H7 (cell line): ENCODE measurements at places on chromosomes 16 and 17.
A peak's percentile ranks its signal among the peaks of the same experiment; 100 is the strongest.

GRCh38 chr16:81496321-81496720, 51.7 kb downstream of the CMIP start:
- no peak for DNase-seq

DNA sequence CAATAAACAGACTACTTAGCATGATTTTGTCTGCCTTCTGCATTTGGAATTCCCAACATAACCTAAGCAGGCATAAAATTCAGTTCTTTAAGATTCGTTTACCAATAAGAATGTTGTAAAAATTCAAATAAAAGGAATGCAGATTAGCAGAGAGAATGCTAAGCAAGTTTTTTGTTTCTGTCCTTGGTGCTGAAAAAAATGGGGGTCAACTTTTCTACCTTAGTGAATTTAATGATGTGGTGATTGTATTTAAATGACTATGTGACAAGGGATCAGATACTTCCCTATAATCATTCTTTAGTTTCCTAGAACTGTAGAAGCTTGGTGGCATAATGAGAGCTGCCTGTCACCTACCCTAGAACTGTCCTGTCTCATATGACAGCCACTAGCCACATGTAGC, 159.5 kb downstream of the RBFOX1 start:
- no peak for DNase-seq

- no peak for DNase-seq
Observed at GRCh38 chr17:79651266-79651665, 40.4 kb upstream of the RBFOX3 start.

DNA sequence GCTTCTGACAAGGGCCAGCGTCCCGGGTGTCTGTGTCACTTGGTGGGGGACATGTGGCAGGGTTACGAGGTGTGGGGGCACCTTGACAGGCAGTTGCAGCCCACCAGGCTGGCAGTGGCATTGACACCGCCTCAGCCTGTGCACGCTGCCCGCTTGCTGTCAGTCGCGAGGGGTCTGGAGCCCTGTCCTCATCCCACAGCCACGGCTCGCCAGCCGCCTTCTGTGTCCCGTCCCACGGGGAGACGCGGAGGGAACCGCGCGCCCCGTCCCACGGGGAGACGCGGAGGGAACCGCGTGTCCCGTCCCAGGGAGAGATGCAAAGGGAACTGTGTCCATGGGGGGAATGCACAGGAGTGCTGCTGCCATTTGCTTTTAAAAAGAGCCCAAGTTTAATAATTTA, 3.5 kb downstream of the PABPN1L start:
- DNase-seq, result no peak

DNA sequence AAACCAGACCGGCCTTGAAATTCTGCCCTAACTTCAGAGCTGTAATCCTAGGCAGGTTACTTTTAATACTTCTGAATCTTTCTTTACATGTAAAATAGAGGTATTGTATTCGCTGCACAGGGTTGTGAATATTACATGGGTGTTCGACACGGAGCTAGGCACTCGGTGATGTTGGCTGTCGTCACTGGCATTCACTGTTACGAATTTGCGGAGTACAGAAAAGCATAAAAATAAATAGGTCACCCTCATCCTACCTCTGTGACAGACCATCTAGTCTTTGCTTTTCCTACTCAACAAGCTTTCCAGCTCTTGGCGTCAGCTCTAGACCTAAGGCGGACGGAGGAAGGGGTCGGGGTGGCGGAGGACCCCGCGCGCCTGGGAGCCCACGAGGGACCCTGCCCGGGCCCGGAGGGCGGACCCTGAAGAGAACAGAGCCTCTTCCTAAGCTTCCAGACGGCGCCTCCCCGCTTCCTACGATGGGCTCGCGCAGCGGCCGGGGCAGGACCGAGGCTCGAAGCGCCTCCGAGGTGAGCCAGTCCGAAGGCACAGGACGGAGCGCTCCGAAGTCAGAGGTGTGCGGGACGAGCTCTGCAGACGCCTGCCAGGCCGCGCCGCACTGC, 879 bp upstream of the SPG7 start:
- no peak for DNase-seq

DNA sequence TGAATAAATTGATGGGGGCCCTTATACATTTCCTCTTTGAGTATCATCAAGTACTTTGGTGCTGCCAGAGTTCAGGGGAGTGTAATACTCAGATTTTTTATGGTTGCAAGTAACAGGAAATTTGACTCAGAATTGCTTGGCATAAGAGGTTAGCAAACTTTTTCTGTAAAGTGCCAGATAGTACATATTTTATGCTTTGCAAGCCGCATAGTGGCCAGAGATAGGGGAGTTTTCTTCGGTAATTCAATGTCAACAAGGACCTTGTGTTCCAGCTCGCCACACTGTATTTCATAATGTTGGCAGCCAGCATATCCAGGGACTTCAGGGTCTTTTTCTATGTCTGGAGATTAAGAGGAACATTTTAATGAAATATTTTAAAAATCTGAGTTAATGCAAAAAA, 51.0 kb upstream of the MARCHF10 start:
- no peak for DNase-seq

- DNase-seq, result no peak
Observed at GRCh38 chr17:34641368-34641767, 62.0 kb downstream of the TMEM132E start.

DNA sequence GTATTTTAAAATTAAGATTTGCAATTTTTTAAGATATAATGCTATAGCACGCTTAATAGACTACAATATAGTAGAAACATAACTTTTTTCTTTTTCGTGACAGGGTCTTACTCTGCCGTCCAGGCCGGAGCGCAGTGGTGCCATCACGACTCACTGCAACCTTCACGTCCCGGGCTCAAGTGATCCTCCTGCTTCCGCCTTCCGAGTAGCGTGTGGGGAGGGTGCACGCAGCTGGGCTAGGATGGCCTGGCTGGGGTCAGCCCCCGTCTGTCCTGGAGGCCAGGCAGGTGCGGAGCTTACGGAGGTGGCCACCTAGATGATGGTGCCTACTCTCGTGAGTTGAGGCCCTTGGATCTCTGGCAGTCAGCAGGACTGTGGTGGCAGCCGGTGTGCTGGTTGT, 50.1 kb downstream of the JPH3 start:
- no peak for DNase-seq

GRCh38 chr17:54307351-54307750, 484.6 kb downstream of the KIF2B start:
- no peak for DNase-seq

GRCh38 chr16:47046726-47047523, 73.5 kb upstream of the DNAJA2 start:
- DNase-seq, result peak; percentile 28

GRCh38 chr17:73750975-73751374, 106.7 kb upstream of the SDK2 start:
- peak; percentile 63 for DNase-seq

DNA sequence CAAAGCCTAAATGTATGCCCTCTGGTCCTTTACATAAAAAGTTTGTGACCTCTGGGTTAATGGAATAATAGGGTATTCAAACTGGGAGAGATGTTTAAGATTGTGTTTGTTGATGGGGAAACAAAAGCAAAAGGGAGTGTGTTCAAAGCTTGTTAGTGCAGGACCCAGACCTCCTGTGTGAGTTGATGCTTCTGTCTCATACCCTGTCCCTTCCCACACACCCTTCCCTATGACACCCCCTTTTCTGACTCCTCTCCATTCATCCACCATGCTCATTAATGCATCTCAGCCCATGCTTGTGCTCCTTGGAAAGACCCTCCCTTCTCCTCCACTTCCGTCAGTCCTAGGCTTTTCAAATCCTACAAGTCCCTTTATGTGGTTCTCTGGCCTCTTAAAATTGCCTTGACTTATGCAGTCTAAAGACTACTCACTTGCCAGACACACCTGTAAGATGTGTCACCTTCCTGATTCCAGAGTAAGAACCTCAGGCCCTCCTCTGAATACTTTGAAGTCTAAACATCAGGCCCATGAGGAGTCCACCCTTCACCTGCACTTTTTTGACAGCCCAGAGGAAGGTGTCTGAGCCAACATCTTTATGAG, 128.0 kb upstream of the CACNG5 start:
- DNase-seq, result no peak

DNA sequence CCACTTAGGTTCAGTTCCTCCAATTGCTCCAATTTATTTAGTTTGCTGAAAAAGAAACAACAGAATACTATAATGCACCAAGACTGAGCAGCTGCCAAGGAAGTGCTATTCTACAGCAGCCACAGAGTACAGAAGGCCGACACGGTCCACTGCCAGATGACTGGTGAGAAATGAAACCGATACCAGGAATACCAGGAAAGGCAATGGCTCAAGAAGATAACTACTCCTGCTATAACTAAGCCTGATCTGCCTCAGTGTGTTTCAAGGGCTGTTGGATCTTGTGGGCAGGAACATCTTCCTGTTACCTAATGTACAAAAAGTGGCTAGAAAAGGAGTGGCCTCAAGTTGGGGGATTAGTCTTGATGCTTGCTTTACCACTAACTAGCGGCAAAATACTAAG, 32.8 kb downstream of the MARVELD3 start:
- no peak for DNase-seq

GRCh38 chr16:7763111-7763510, 430.5 kb downstream of the RBFOX1 start:
- no peak for DNase-seq

DNA sequence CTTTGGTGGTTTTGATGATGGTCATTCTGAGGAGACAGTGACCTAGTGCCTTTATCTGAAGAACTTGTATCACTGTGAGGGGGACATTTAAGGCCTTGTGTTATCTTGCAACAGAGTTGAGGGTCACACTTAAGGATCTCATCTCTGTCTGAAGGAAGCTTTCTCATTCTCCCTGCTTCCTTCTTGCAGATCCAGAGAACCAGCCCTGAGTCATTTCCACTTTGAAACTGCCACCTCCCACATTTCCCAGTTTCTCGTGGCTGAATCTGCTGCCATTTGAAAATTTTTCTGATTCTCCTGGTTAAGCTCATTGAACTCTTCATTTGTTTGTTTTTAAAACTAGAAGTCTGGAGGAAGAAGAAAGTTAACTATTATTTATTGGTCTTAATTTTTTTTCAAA, 190.2 kb upstream of the CDH11 start:
- DNase-seq, result no peak

DNA sequence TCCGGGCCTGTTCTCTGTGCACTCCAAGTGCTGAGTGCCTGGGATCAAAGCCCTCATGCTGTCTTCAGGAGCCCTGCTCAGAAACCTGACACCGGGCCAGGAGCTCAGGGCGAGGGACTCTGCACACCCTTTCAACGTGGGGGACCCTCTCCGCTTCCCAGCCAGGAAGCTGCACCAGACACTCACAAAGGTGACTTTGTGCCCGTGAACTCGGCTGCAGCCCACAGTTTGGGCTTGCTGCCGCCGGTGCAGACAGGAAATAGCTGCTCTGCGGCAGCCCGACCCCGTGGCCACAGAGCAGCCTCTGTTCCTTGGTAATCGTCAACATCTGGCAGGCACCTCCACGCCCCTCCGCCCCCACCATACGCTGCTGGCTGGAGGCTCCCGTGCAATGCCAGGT, 93.4 kb upstream of the METRNL start:
- DNase-seq, result peak; percentile 84

- DNase-seq, result no peak
Observed at GRCh38 chr17:74233937-74234336, 20.6 kb downstream of the TTYH2 start.

- no peak for DNase-seq
Observed at GRCh38 chr17:14539801-14540200, 238.9 kb downstream of the HS3ST3B1 start.

- DNase-seq, result no peak
Observed at GRCh38 chr17:2852221-2852620, 56.0 kb downstream of the RAP1GAP2 start.

- DNase-seq, result peak; percentile 55
Observed at GRCh38 chr16:26667307-26667706, 399.4 kb upstream of the C16orf82 start.

DNA sequence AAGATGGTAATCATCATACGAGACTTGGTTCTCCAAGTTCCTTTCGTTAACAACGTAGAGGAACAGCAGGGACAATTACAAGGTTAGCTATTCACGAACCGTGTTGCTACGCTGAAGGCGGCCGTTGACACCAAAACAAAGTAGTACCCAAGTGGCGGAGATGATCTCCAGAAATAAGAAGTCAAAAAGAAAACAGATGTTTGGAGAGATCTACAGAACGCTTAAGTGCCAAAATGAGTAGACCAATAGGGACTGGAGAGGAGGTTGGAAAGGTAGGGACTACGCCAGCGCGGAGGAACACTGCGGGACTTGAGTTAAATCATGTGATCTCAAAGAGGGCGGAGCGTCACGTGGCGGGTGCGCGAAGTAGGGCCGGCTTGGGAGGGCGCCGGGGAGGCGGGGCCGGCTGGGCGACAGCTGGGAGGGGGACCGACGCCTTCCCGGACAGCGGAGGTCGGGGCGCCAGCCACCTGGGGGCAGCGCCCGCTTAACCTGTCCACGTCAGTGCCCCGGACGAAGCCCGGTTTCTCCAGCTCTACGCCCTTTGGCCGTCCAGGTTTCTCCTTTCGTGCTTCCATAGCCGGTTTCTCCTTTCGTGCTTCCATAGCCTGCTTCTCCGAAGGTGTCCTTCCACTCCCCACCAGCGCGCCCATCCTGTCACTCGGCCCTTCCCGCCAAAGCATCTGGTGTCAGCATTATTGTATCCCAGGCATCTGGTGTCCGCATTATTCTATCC, 636 bp upstream of the GABARAP start:
- peak; percentile 99 for DNase-seq

GRCh38 chr17:47205419-47205963, 3.7 kb upstream of the MYL4 start:
- peak; percentile 42 for DNase-seq

DNA sequence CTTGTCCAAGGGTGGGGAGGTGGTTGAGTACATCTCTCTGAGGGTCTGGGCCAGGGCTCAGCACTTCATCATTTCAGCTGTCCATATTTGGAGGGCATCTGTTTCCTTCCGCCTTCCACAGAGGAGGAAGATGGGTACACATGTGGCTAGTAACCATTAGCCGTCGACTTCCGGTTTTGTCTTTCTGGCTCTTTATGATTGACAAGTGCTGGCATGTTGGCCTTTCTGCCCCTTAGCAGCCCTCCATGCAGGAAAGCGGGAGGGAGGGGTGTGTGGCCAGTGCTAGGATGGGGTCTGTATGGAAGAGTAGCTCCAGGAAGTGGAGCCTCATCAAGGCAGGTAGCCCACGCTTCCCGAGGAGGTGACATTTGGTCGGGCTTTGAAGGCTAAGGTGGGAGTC, 69.6 kb downstream of the RAI1 start:
- DNase-seq, result no peak

DNA sequence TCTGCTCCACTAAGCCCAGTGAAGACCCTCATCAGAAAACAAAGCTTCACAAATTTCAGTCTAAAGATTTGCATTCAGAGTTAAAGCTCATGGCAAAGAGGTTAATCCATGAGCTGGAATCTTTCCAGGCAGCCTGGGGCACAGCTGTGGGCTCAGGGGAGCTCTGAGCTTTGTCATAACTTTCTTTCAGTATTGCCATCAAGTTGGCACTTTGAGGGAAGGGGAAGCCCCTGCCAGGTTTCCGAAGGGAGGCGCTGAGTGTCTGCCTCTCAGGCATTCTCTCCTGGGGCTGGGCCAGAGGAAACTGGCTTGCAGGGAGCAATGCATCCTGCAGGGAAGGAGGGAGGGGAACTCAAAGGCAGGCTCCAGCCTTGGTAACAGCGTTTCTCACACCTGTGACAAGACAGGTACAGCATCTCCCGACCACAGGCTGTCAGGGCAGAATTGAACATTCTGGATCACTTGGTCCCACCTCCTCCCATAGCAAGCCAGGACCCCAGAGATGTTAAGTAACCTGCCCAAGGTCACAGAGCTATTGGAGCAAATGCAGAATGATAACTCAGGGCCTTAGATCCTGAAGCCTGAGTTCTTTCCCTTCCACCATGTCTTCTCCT, 3.9 kb downstream of the LPO start:
- peak; percentile 73 for DNase-seq

GRCh38 chr17:45645330-45645729, 138.8 kb upstream of the CRHR1 start:
- DNase-seq, result no peak

- peak; percentile 96 for DNase-seq
Observed at GRCh38 chr17:72592242-72592966, 471.6 kb downstream of the SOX9 start.
